ENCODE measurements at places on chromosomes 1 and 21.
A peak's percentile ranks its signal among the peaks of the same experiment; 100 is the strongest.

DNA sequence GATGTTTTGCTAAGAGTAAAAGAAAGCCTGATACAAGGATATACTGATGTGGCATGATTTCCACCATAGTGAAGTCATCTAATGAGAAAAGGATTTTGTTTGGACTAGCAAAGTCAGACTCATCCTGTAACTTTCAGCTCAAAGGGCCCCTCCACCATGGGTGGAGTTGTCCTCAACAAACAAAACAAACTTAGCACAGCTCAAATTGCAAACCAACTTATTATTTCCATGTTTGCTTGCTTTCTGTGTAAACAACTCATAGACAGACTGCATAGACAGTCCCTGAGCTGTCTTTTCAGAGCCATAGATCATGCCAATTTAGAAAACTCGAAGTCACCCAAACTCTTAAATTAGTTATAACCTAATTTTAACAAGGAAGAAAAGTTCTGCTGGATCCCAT is 69.4 kb upstream of the VAV3 start:
- no peak for DNase-seq

- no peak for DNase-seq
Observed at GRCh38 chr1:161943737-161944136, 79.9 kb downstream of the OLFML2B start.

GRCh38 chr21:31222142-31222541 is 121.9 kb downstream of the TIAM1 start:
- DNase-seq = no peak

DNA sequence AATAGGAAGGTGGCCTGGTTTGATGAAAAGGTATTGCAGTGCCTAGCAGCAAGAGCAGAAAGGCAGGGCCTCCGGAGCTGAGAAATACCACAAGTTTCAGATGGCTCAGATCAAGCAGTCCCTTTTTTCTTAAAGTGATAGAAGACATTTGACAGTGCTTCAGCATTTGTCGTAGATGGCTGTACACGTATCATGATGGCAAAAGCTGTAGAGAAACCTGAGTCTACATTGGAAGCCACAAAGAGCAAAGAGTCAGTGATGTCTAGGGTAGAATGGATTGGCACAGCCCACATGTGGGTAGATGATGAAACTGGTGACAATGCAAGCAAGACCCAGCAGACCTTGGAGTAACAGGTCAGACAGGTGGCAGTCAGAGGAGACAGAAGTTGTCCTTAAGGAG is 101.3 kb upstream of the ARTN start:
- DNase-seq = no peak

DNA sequence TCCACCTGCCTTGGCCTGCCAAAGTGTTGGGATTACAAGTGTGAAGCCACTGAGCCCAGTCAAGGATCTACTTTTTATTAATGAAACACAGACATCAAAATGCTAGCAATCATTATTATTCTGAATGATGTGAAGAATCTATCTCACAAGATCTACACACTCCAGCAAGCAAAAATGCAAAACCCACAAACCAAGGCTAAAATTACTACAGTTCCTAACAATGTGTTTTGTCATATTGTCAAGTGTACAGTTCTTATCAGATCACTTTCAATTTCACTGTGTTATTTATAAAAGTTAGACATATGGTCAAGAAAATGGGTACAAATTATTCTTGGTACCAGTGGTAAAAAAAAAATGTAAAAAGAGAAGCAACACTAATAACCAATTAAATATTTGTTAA is 61.3 kb upstream of the SDC3 start:
- no peak for DNase-seq

GRCh38 chr1:56938646-56939045 is 27.2 kb downstream of the C8B start:
- DNase-seq = no peak

DNA sequence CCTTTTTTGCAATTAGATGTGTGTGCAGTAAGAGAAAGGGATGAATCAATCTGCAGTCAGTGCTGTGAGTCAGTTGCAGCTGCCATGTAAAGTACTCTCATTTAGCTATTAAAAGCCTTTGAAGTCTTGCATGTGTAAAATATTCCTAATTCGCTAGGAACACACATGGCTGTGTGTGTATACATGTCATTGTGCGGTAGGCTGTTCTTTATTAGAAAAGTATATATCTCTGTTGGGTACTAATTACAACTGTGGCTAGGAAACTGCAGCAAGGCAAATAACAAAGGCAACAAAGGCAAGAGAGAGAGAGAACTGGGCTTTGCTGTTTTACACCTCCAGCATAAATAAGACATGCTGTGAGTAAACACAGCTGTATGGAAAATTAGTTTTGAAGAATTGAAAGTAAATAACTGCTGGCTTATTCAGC is 41.7 kb downstream of the EPB41 start:
- no peak for DNase-seq

DNA sequence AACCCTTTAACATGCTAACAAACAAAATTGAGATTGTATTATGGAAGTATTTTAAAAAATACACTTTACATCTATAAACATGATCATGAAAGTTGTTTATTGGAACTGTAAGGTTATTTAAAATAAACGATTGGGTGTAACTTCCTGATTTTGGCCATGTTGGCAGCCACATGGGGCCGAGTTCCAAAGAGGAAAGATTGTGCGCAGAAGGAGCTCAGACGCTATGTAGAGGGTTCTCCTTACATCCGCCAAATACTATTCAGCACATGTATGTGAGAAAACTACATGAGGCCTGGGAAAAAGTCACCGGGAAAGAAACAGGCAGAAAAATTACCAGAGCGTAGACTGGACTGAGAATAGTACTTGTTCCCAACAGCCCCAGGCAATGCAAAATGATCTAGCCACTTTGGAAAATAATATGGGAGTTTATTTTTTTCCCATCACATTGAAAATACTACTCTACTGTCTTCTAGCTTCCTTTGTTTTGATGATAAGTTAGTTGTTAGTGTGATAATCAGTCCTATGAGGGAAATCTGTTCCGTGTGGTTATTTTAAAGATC is 35.7 kb upstream of the B3GALT2 start:
- no peak for DNase-seq

DNA sequence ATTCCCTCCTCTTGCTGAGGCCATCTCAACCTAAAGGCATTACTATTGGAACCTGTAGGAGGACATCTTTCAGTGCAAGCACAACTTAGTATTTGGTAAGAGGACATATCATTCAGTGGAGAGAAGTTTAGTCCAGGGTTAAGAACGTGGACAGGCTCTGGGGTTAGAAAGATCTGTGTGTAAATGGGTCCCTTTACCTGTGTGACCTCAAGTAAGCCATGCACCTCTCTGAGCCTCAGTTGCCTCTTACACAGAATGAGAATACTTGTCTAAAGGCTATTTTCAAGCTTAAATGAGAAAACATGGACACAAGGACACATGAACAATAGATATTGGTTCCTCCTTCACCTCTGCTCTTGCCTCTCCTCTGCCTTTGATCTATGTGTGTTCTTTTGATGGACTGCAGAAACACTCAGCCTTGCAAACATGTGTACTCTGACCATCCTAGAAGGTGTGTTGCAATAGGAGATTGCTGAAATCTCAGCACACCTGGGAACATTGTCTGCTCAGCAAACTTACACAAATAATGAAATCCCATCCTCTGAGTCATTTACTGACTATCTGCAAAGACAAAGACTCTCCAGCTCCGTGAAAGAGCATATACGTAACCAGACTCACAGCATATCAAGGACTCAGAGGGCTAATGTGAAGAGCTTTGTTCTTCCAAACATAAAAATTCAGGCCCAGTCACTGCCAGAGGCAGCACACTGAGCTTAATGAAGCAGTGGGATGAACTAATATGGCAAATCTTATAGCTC is 143.8 kb downstream of the DAB1 start:
- no peak for DNase-seq

DNA sequence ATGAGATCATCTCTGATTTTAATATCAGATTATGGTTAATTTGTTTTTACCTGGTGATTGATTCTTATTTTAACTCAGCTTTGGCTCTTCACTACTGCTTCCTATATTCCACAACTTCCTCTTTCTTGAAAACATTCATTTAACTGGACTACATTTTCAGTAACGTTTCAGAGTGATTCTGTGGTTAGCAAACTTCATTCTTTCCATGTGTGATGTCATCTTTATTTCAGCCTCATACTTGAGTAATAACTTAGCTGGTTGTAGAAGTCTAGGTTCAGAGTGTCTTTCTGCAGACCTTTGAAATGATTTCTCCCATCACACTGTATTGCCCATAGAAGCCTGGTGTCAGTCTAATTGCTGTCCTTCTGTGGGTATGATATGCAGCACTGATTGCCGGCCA is 36.0 kb upstream of the SLC35F3 start:
- no peak for DNase-seq

DNA sequence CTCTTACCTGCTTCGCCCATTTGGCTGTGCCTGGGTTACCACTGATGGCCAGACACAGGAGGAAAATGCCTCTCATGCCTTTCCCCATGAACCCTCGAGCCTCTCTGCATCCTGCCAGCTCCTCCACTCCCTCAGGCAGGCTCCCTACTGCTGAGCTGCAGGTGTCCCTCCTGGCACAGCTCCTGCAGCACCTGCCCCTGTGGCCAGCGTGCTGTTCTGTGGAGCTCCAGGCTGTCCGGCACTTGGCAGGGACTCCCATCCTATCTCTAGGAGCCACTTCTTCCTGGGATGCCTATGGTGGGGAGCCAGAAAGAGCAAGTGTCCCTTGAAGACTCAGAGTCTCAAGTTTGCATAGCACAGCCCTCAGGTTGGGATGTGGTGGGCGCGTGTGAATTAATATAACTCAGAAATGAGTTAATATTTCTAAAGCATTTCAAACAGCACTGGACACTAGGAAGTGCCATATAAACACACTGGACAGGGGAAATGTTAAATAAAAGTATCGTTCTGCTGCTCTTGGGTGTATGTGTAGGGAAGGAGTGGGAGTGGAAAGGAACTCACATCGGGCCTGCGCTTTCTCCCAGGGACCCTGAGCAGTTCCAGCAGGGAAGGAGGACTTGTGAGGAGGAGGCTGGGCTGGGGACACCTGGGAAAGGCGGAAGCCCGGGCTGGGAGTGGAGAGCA is 2.7 kb downstream of the LRRC71 start:
- no peak for DNase-seq

DNA sequence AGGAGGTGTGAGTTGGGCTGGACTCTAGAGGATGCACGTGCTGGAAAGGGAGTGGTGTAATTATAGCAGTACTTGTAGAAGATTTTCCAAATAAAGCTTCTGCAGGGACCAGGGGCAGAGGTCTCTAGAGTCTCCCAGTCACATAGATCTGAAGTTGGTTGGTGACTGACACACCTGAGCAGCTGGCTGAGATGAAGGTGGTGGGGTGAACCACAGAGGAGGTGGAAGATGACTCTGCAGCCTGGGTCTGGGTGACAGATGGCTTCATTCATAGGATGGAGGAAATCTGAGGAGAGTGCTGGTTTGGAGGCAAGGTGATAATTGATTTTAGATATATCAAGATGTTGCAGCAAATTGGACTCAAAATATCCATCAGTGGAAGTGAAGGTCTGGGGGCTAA is 178.9 kb upstream of the IVNS1ABP start:
- DNase-seq = no peak

GRCh38 chr1:12434174-12434573 is 183.8 kb downstream of the DHRS3 start:
- DNase-seq = peak; percentile 63

DNA sequence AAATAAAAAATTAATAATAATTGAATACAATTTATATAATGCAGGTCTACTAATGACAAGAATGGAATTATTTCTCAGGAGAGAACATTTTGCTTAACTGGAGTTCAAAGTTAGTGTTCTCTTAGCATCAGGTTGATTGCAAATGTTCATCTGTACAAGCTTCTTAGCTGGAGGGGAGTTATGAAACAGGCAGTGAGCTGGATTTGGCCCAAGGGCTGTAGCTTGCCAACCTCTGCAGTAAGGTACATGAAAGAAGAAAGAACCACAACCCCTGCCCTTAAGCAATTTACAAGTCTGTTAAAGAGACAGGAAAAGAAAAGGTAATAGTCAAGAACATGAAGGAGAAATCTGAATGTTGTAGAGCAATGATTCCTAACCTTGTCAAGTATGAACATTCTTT is 17.0 kb downstream of the LPGAT1 start:
- DNase-seq = no peak

- DNase-seq = no peak
Observed at GRCh38 chr1:93669369-93669768, 12.3 kb downstream of the BCAR3 start.

- no peak for DNase-seq
Observed at GRCh38 chr1:67664048-67664447, 21.0 kb upstream of the GADD45A start.

- no peak for DNase-seq
Observed at GRCh38 chr1:232622981-232623380, 7.0 kb downstream of the SIPA1L2 start.

DNA sequence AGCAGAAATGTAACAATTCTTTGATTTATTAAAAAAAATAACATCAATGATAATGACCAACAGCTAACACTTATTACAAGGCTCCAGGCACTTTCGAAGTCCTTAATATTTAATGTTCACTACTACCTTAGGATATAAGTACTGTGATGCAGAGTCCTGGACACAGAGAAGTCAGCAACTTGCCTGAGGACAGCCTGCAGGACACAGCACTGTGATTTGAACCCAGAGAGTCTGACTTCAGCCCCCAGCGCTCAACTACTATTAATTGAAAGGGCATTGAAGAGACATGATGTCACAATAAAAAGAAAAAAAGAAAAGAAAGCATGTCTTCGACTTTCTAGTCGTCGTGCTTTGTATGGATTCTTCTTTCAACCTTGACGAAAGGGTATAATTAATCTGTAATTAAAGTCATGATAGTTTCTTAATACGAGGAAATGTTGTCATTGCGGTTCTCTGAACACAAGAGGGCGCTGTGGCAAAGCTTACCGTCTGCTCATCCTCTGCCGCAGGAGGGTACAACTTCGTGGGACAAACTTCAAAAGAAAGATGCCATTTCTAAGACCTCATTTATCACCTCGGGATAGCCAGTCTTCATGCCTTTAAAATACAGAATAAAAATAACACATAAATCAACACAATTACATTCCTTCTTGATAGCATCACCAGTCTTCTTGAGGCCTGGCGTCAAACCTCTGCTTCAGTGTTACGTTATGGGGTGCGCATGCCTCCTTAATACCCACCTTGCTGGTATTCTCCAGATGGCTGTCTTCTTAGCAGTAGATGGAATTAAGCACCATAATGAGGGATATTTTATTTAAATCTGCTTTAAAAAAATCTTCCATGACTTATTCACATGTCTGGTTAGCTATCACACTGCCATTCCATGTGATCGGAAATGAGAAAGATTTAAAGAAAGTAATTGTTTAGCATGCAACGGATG is 240.1 kb downstream of the DISC1 start:
- peak; percentile 64 for DNase-seq

DNA sequence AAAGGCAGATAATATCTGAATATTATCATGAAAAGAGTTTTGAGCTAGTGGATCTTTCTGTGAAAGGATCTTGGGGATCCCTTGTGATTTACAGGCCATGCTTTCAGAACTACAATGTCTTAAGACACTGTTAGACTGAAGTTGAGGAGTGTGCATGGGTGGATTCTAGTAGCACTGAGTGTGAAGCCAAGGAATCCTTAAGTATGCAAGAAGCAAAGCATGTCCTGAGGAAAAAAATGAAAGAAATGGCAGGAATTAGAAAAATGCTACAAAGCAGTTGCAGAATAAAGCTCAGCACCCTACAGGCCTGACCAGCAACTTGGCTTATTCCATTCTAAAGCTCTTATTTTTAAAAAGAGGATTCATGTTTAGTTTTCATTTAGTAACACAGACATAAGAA is 11.9 kb downstream of the STX6 start:
- DNase-seq = no peak

Data from CD4-positive, alpha-beta T cell treated with Interleukin-17A for 1 hour (primary cell).